ENCODE measurements at places on chromosomes 16 and 17.

- no peak for DNase-seq
These were observed 109.8 kb downstream of the GOSR1 start for GRCh38 chr17:30586818-30587595.

DNA sequence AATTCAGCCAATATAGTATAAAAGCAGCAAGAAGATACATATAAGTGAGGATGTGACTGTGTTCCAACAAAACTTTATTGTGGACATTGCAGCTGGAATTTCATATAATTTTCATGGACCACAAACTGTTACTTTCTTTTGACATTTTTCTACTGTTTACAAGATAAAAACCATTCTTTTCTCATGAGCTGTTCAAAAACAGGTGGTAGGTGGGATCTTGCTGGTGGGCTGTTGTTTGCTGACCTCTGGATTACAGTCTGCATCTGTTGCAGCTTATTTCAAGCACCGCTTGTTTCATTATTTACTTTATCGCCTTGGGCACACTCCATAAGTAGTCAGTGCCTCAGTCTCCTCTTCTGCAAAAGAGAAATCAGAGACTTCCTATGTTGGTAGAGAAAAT, 99.5 kb downstream of the CDH13 start:
- no peak for DNase-seq

DNA sequence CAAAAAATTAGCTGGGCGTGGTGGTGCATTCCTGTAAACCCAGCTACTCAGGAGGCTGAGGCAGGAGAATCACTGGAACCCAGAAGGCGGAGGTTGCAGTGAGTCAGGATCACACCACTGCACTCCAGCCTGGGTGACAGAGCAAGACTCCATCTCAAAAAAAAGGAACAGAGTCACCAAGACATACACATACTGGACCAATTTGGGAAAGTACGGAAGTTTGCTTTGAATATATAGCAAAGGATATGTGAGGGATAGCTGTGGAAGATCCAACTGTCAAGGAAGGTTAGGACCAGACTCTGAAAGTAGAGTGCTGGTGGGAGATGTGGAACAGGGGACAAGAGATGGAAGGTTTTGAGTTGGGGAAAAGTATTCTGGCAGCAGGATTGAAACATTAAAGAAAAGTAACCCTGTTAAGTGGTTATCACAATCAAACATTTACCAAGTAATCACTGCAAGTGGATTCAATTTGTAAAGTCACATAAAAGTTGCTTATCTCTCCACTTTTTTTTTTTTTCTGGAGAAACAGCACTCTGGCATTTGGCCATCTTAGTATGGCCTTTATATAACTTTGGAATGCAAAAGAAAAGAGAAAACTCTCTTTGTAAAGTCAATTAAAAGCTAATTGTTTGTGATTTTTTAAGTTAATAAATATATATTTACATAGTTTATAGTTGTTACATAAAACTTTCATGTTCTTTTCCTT, 259.4 kb upstream of the TBX2 start:
- DNase-seq: no peak

GRCh38 chr16:22674832-22675191, 139.2 kb upstream of the HS3ST2 start:
- DNase-seq: no peak

GRCh38 chr16:28183484-28183883, 28.3 kb downstream of the XPO6 start:
- DNase-seq: no peak

- DNase-seq: no peak
These were observed 6.3 kb upstream of the IGF2BP1 start for GRCh38 chr17:48990882-48991357.

GRCh38 chr16:3375680-3376079, 20.0 kb downstream of the OR2C1 start:
- DNase-seq: no peak

GRCh38 chr16:25155553-25156460, 44.3 kb downstream of the LCMT1 start:
- DNase-seq: no peak

- DNase-seq: no peak
These were observed 42.5 kb downstream of the IL21R start for GRCh38 chr16:27444470-27444869.

- no peak for DNase-seq
These were observed 19.4 kb upstream of the ENDOV start for GRCh38 chr17:80395402-80396151.

DNA sequence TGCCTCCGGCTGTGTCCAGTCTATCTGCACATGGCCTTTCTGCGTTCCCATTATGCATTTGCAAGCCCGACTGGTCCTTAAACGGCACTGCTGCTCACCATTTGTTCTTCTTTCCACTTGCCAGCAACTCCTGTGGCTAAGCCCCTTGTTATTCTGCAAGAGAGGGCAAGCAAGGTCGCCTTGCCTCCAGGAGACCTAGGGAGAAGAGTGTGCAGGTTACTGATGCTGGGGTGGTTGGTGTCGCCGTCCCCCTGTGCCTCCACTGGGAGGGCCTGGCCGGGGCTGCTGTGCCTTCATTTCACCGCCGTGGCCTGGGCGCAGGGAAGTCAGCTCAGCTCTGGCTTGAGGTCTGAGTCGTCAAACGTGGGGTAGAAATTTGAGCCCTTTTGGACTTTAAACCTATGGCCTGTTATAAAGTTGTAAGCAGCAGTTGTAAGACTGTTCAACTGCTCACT, 12.7 kb downstream of the SLC6A4 start:
- DNase-seq: no peak

- DNase-seq: no peak
These were observed 12.6 kb upstream of the SRRM2 start for GRCh38 chr16:2739625-2740430.

DNA sequence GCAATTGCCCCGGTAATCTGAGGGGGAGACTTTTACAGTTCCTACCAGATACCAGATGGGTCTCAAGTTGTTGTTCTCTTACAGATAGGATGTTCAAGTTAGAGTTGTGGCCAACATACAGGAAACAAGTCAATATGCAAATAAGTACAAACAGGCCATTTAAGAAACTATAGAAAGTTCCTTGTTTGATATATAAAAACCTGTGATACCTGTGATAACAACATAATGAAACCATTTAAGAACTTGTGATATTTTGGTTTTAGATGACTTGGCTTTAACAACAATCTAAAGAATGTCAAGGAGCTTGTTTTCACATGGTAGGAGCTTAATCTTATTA, 16.8 kb downstream of the CDR2 start:
- no peak for DNase-seq

GRCh38 chr17:12983991-12984884, 33.6 kb downstream of the ELAC2 start:
- DNase-seq: peak; percentile 6

DNA sequence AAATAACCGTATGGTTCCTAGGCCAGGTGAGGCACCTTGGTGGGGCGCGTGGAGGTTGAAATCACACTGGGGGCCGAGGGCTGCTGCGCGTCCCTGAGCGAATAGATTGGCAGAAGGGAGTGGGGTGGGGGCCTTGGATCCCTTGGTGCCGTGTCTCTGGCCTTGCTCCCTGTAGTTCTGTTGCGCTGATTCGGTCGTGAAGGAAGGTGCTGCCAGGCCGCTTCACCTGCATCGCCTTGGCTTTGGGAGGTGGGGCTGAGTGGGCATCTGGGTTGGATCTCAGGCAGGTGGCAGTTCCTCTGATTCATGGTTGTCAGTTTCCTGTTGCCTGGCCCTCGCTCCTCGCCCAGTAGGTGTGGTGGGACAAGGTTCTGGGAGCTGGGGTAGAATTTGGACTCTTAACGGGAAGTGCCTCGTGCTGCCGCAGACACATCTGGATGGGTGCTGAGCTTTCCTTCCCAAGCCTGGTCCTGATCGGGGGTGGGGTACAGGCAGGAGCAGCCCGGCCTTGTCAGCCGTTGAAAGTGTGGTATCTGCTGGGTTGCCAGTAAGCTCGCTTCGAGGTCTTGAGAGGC, 30.1 kb downstream of the PGS1 start:
- DNase-seq: no peak

GRCh38 chr16:79076047-79076767, 524.3 kb downstream of the MAF start:
- no peak for DNase-seq

GRCh38 chr17:83057397-83057761, 22.0 kb upstream of the METRNL start:
- no peak for DNase-seq

- no peak for DNase-seq
These were observed 758 bp downstream of the ADAMTS18 start for GRCh38 chr16:77434022-77434529.

DNA sequence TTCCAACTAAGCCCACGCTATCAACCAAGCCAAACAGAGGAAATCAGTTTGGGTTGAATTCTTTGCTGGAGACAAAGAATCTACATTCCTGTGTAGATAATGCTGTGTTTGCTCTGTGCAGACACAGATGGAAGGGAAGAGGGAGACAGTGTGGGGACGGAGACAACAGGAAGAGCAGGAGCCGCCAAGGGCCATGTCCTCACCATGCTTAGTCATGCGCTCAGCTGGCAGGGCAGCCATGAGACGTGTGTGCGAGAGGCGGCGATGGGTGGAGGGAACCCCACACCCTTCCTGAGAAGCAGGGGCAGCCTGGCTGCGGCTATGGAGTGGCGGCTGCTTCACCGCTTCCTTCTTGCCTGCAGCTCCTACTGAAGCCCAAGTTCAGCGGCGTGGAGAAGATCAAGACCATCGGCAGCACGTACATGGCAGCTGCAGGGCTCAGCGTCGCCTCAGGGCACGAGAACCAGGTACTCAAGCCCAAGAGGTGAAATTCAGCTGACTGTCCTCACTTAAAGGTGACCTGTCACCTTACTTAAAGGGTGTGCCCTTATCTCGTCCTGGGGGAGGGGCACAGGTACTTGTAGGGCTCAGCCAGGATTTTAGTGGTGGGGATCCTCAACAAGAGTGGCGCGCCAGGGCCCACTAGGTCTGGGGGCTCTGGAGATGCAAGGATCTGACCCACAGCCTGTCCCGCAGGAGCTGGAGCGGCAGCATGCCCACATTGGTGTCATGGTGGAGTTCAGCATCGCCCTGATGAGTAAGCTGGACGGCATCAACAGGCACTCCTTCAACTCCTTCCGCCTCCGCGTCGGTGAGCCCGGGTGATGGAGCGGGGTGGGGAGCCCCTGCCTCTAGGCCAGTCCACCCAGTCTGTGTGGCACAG, 47.5 kb downstream of the ADCY7 start:
- DNase-seq: no peak

- no peak for DNase-seq
These were observed 27.4 kb upstream of the PAFAH1B1 start for GRCh38 chr17:2566056-2566455.

GRCh38 chr16:57104706-57105105, 12.3 kb downstream of the CPNE2 start:
- no peak for DNase-seq

GRCh38 chr16:84785843-84786581, 33.8 kb upstream of the CRISPLD2 start:
- no peak for DNase-seq

DNA sequence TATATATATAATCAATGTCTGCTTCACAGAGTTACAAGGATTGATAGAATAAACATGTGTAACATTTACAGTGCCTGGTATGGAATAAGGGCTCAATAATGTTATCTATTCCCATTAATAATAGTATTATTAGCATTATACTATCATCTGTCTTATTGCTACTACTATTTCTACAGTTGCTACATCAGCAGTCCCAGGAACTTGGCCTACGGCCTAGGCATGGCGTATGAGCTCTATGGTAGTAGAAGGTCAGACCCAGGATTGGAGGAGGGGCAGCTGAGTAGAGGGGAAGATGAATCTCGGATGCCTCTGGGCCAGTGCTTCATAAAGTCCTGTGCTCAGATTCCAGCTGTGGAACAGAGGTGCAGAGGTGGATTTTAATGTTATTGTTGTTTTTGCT, 146.3 kb upstream of the TBX2 start:
- DNase-seq: no peak

DNA sequence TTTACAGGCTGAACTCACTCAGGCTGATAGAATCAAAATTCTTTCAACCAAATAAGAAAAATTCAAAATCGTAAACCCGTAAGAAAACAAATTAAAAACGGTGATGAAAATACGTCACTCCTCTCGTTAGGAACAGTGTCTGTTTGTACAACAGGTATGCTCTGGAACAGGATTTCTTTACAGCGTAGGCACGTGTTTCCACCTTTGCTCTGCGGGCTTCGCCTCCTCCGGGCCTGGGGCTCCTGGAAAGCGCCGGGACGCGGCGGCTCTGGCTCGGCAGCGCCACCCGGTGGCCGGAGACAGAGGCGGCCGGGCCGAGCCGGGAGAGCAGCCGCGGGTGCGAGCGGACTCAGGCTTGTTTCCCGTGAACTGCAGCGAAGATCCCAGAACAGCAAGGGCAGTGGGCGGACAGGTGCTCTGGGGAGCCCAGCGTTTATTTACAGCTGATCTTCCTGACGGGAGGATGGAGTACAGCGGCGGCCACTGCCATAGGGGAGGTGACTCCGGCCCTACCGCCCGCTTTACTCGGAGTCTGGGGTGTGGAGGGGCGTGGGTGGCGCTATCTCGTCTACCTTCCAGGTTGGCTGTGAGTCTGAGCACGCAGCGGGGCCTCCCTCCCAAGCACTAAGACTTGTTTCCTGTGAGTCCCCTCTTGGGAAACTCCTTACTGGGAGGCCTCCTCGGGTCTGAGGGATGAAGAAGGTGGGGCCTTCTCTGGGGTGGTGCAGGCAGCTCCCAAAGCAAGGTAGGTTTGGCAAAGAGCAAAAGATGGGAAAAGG, 40.5 kb upstream of the ATP2A3 start:
- no peak for DNase-seq

DNA sequence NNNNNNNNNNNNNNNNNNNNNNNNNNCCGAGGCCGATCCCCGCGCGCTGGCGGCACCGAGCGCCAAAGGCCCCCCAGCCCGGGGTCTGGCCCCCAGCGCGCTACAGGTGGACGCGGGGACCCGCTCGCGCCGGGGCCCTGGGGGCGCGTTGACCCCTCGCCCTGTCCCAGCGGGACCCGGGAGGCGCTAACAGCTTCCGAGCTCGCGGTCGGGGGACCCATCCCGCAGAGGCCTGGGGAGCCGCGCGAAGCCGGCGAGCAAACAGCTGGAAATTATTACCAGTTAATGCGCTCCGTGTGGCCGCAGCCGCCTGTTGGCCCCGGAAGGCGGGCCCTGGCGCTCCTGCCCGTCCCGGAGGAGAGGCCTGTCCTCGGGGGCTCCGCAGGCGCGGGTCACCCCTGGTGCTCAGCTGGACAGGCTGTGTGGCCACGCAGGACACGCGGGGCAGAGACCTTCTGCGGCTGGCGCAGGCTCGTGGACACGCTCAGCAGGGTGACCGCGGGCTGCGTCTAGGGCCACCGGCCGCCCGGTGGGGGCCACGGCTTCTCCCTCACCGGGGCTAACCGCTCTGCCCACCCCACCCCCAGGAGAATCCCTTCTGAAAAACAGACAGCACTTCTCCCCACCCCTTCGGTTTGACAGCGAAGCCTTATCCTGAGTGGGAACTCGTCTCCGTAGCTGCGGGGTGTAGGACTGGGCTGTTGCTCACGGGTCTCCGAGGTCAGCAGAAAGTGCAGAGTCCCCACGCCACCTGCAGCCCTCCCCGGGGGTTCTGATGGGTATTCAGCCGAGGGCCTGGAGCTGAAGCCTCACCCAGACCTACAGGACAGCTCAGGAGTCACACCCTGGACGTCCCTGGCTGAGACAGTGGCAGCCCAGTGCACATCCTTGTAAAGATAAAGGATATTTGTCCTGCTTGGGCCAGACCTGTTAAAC, 138.7 kb upstream of the RPH3AL start:
- DNase-seq: no peak

GRCh38 chr17:32486111-32486700, 587 bp upstream of the CDK5R1 start:
- no peak for DNase-seq

- no peak for DNase-seq
These were observed 30.8 kb upstream of the SPACA3 start for GRCh38 chr17:32960815-32961214.

GRCh38 chr17:72394531-72394930, 273.7 kb downstream of the SOX9 start:
- no peak for DNase-seq
